Neural progenitor cell (in vitro differentiated cells): ENCODE measurements at places on chromosomes 2 and 18.
A peak's percentile ranks its signal among the peaks of the same experiment; 100 is the strongest.

GRCh38 chr2:144707736-144708326 lies 187.9 kb upstream of the ZEB2 start:
- DNase-seq: no peak

GRCh38 chr18:25737710-25738311 lies 352.6 kb downstream of the SS18 start:
- no peak for DNase-seq

GRCh38 chr18:59414111-59414653 lies 55.1 kb upstream of the LMAN1 start:
- no peak for DNase-seq

GRCh38 chr2:222303828-222304736 lies 5.3 kb upstream of the PAX3 start:
- DNase-seq: peak; percentile 62

DNA sequence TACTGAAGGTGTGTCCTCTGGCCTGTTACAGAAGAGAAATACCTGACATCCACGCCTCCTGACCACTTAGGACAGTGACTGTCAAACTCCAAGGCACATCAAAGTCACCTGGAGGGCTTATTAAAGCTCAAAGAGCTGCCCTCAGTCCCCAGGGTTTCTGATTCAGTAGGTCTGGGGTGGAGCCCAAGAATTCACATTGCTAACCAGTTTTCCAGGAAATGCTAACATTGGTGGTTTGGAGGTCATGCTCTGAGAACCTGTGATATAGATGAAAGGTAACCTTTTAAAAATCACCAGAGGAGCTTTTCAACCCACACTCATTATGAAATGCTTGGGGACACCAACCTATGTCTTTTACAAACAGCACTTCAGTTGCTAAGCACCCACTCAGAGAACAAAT lies 172.3 kb downstream of the ALK start:
- no peak for DNase-seq

GRCh38 chr18:55588870-55589595 lies 1.0 kb upstream of the TCF4 start:
- no peak for DNase-seq

DNA sequence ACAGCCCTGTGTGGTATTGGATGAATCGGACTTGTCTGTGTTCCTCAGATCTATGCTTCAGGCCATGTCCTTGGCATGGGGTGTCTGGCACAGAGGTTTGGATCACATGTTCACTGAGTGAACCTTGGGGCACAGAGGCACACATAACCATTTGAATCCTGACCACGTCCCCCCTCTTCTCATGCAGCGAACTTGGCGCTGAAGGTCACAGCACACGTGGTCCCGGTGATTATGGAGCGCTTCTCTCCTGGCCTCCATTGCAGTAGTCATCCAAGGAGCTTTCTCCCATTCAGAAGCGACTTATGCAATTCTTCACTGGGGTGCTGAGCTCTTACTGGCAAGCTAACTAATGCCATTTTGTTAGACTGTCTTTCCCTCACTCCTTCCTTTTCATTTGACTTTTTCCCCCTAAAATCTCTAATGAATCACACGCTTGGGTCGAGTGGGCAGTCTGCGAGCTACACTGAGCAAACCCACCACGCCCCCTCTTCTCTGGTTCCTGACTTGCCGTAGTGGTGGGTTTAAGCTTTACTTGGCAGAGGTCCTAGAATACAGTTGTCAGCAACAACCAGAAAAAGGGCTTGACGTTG lies 59.4 kb downstream of the KCNG2 start:
- no peak for DNase-seq

GRCh38 chr18:3124822-3125221 lies 94.9 kb downstream of the MYOM1 start:
- DNase-seq: no peak

GRCh38 chr2:196249860-196250259 lies 78.5 kb upstream of the STK17B start:
- no peak for DNase-seq

GRCh38 chr2:134819334-134819733 lies 19.1 kb upstream of the ACMSD start:
- DNase-seq: no peak

DNA sequence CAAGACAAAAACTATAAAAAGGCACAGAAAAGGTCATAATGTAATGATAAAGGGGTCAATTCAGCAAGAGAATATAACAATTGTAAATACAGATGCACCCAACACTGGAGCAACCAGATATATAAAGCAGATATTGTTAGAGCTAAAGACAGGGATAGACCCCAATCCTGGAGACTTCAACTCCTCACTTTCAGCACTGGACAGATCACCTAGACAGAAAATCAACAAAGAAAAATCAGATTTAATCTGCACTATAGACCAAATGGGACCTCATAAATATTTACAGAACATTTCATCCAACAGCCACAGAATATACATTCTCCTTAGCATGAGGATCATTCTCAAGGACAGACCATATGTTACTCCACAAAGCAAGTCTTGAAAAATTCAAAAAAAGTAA lies 114.2 kb downstream of the ROCK1 start:
- DNase-seq: no peak

- no peak for DNase-seq
Measured at GRCh38 chr2:164826293-164827243, 15.1 kb downstream of the COBLL1 start.

DNA sequence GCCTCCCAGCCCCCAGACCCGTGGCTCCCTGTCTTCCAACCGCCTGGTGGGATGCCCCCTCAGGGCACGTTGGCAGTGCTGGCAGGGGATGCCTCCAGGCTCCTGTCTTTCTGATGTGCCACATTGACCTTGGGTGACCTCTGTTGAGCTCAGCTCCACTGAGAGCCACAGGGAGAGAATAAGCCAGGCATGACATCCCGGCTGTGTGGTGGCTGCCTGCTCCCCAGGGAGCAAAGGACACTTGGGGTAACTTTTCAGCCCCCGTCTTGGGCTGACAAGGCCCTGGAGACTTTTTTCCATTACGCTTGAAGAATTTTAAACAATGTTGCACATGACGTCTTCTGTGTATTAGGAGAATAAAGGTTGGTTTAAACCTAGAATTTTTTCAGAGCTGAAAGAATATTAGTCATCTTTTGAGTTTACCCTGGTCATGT lies 246.0 kb downstream of the TSN start:
- DNase-seq: no peak

DNA sequence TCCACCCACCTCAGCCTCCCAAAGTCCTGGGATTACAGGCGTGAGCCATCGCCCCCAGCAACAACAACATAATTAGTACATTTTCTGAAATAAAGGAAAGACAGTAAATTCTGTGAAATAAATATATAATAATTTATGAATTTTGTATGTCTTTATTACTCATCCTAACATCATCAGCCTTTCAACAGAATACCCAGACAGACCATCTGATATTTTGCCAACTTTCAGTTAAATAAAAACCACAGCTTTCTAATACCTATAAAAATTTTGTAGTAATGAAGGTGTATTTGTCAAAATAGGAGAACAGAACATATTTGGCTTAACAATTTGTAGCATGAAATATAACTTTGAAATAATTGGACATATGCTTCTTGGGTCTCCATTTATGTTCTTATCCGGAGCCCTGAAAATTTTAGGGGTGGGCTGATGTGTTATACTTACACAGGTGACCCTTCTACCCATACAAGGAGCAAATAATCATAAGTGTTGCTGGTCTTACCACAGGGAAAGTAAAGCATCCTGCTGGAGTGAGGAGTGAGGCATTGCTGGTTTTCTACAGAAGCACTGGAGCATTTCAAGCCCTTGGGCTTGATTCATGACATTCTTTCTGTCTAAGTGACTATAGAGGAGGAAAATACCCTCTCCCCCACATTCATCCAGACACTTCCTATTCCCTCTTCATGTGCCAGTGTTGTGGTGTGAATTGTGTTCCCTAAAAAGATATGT lies 99.3 kb downstream of the SPOPL start:
- DNase-seq: no peak

DNA sequence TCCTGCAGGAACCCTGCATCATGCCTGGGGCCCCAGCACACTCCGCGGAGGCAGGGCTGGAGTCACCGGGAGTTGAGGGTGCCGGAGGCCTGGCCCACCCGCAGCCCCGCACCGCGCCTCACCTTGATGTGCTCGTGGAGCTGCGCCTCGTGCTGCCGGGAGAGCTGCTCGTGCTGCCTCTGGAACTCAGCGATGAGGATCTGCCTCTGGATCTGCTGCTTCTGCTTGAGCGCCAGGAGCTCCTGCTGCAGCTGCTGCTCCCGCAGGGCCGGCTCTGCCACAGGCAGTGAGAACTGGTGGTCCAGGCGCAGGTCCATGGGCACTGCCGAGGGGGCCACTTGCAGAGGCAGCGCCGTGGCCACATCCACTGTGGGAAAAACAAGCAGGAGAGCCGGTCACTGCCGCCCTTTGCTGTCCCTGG lies 211.1 kb downstream of the HDAC4 start:
- no peak for DNase-seq

DNA sequence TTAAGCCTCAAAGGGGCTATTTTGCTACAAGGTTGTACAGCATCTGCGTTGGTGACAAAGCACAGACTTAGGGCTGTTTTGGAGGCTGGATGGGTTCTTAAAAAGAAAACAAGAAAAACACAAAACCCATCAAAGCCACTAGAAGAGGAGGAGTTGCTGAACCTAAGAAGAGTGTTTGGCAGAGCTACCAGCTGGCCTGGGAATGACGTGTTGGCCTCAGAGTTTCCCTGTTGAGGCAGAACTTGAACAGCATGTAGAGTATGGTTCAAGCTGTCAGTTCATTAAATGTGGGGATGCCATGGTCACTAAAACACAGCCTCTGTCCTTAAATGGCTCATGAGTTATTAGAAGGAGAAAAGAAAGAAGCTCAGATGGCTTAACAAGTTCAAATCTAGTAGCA lies 162.5 kb downstream of the TTC32 start:
- no peak for DNase-seq

- DNase-seq: no peak
Measured at GRCh38 chr18:40110455-40110854, 1844.6 kb upstream of the PIK3C3 start.

DNA sequence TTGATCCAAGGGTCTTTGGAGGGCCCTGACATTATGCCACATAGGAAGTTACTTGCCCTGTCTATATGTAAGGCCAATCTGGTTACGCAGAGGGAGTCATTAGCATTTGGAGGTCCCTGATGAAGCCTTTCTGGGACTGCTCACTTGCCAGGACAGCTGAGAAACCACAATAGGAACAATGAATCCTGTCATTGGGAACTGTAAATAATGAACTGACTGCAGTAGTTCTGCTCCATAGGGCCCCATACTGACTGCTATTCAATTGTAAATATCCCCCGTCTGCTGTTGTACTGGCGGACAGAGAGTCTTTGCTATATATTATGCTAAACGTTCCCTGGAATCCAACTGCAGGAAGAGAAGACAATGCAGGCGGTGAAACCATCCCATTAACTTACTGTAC lies 149.4 kb upstream of the DCC start:
- peak; percentile 60 for DNase-seq

DNA sequence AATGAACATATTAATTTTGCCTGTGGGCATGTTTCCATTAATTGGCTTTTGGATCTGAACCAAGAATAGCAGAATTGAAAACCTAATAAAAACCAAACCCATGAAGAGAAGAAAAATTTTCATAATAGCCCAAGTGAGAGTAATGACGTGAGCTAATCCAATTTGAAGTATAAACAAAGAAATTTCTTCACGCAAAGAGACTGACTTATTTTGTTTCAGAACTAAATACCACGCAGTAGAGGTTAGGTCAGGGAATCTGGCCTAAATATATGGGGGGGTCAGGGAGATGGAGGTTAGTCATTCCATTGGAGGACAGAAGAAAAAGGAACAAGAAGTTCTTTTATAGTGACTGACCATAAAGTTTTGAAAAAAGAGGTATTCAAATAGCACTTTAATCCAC lies 94.1 kb upstream of the CYP1B1 start:
- DNase-seq: no peak

- DNase-seq: no peak
Measured at GRCh38 chr2:84897773-84898172, 7.7 kb upstream of the TMSB10 start.

DNA sequence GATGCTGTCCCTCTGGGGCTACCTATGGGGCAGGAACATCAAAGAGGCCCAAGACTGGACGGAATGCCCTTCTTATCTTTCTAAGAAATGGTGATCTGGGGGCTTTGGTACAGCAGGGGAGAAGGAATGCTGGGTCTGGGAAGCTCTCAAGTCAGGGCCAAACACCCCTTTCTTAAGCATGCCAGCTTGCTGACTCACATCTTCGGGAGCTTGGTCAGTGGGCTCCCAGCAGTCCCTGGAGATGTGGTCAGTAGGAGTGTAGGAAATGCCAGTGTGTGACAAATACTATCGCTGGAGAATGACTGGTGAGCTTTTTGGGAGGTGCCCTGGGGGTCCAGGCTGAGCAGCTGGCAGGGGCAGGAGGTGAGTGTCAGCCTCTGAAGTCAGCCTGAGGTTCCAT lies 105.0 kb upstream of the CDC42EP3 start:
- no peak for DNase-seq

DNA sequence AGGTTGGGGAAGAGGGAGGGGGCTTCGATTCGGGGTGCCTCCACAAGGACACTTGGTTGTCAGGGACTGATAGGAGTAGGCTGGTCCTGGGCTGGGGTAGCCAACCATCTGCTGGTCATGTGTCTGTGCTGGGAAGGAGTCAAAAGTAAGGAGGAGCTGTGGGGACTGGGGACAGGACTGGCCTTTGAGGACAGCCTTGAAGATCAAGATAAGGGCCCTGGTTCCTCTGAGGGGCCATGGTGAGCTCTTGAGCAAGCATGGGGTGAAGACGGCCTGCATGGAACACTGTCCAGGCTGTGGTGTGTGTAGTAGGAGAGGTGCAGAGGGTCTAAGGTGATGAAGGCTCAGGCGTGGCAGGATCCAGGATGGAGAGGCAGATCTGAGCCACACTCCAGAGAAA lies 1.7 kb downstream of the CYP27A1 start:
- no peak for DNase-seq

GRCh38 chr2:106851087-106851874 lies 34.7 kb downstream of the ST6GAL2 start:
- DNase-seq: peak; percentile 45

- DNase-seq: no peak
Measured at GRCh38 chr2:144607891-144608521, 88.1 kb upstream of the ZEB2 start.

GRCh38 chr2:37645362-37645761 lies 26.1 kb downstream of the CDC42EP3 start:
- DNase-seq: no peak

DNA sequence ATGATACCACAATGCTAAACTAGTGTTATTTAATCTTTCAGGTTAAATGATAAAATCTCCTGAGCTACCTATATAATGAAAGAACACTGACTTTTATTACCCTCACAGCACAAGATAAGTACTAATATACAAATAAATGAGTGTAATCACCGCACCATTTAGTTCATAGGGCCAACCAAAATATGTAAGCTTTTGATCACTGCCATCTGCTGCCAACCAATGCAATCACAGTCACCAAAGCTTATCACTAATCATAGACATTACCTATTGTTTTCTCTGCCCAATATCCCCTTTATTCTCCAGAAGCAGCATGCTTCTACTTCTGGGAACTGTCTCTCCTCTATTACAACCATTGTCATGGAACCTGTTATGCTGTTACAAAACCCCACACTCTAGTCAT lies 151.6 kb upstream of the LRATD1 start:
- no peak for DNase-seq

GRCh38 chr2:34099377-34099776 lies 500.3 kb upstream of the FAM98A start:
- DNase-seq: peak; percentile 72

GRCh38 chr2:171146071-171146470 lies 14.6 kb downstream of the TLK1 start:
- DNase-seq: no peak
